ENCODE measurements at places on chromosomes 4 and X.

DNA sequence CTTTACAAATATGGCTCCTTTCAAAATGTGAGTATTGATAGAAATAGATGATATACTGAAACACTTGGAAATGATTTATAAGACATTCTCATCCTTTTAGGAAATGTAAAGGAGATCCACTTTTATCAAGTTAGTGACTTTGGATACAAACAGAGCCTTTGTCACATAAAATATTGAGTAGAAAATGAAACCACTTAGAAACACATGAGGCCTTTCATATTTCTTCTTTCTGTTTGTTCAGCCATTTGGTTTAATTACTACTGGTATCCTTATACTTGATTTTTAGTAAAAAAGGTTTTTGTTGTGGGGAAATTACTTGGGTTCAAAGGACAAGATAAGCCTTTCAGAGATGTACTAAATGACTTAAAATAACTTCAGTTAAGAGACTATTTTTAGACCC is 4.1 kb downstream of the STOX2 start:
- DNase-seq: no peak

GRCh38 chr4:52870225-52870624 is 8.1 kb downstream of the RASL11B start:
- no peak for DNase-seq

DNA sequence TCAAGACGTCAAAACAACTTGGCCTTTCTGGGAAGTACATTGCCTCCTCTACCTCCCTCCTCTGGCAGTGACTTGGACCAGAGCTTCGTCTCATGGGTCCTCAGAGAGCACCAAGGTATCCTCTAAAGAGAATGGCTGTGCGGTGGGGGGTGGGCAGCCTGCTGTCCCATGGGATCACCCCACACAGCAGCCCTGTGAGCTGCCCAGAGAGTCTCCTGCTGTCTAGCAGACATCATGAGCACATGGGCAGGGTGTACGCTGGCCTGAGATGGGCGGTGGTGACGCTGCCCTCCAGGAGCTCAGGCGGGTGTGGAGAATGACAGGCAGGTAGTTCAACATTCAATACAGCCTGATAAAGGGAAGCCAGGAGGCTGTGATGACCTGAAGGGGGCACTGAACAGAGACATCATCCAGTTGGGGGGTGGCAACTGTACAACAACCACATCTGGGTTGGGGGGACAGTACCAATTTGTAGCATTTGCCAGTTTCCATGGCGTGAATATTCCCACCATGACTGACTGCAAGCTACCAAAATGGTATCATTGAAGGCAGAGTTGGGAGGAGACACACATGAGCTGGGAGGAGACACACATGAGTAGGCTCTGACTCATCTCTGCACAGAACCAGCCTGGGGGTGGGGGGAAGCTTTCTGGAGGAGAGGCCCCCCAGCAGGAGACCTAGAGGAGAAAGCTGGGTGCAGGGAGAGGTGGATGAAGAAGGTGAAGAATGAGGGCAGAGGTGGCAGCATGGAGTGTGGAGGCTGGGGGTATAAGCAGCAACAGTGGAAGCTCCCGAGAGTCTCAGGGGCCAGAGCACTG is 35.9 kb downstream of the C4orf50 start:
- no peak for DNase-seq

- no peak for DNase-seq
These were observed 46.1 kb downstream of the KLF3 start for GRCh38 chr4:38710053-38710452.

- DNase-seq: peak; percentile 10
These were observed 518 bp upstream of the CNKSR2 start for GRCh38 chrX:21373637-21374162.

DNA sequence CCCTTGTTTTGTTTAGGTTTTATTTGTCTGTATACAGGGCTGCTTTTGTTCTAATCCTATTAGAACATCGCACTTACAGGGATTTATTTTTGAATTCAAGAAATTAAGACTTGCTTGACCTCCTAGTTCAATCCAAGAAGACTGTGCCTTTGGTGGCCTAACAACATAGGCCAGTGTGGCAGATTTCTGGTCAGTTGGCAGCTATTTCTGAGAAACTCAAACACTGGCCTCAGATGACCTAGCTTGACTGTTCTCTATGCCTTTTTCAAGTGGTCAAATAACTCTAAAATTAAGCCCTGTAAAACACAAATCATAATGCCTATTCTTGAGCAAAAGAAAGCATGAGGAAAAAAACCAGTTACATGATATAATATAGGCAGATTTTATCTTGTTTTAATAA is 89.3 kb upstream of the GPR34 start:
- DNase-seq: no peak

DNA sequence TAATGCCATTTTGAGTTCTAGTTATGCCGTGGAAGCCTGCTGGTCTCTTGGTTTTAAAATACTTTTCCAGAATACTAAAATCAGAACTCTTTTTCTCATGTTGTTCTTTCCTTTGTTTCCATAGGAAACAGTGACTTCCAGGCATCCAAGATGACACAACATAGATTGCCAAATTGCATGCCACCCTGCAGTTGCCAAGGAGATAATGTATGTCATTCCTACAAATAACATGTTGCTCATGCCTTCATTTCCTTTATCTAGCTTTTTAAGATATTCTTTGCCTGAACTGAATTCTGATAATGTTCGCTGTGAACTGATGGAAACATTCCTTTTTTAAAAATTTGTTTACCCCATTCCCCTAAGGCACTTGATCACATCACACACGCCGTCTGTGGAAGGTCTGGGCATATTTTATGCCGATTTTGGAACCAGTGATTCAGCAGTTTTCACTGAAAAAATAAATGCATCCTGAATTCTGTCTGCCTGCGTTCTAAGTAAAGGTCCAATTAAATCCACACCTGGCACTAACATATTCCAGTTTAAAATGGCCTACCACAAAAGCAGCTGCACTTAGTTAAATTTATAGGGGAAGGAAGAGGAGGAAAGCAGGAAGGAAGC is 38.0 kb upstream of the COX7B2 start:
- DNase-seq: no peak

- no peak for DNase-seq
These were observed 296.0 kb upstream of the FTHL17 start for GRCh38 chrX:31367816-31368215.
